ENCODE measurements at places on chromosomes 5 and 9.

DNA sequence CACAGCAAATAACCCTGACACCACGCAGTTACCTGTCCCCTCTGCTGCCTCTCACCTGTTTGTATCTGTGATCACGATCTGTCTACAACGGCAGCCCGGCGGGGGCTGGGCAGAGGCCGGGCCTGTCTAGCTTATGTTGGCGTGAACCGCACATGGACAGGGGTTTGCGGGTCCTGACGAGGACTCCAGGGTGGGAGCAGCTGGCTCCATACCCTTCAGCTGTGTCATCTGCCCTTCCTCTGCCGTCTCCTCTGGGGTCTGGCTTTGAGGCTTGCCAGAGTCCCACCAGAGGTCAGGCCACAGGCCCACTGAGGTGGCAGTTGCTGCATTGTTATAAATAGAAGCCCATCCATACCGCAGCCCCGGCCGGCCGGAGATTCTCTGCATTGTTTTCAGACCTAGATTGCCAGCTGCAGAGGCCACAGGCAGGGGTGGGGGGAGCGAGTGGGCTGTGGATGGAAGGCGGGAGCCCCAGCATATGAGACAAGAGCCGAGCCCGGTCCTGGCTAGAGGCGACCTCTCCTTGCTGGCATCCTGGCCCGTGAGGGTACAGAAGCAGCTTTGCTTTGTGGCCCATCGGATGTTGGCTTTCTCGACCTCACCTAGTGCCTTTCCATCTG is 37.8 kb downstream of the FAM78A start:
- DNase-seq, result no peak

DNA sequence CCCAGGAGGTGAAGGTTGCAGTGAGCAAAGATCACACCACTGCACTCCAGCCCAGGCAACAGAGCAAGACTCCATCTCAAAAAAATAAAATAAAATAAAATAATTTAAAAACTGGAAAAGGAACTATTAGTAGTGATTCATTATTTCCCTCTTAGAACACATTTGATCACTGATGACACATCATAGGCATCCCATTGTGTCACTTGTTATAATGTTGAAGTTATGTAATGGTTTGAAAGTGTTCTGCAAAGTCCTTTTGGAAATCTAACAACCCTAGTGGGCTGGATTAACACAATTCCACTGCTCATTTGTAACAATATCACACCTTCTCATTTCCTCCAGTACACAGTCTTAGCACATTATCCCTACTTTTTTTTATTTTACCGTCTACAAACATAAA is 81.8 kb upstream of the LMNB1 start:
- no peak for DNase-seq

DNA sequence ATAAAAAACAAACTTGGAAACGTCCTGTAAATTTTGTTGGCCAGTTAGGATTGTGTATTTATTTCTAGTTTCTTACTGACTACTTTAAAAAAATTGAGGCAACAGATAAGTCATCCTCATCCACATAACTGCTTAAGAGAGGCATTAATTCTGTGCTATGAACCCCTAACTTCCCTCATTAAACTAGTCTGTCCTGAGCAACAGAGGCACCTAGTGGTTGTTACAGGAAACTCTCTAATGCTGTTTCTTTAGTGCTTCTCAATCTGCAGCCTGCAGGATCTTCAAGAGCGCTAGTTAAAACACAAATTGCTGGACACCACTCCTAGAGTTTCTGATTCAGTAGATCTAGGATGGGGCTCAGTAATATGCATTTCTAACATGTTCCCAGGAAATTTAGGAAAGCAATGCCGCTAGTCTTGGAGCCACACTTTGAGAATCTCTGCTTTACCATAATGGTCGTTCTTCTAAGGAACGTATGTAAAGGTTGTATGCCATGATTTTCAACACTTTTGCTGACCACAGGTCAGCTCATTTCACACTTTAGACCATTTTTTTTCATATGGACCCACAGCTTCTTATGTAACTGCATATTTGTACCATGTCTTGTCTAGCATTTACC is 410.1 kb upstream of the SMARCA2 start:
- DNase-seq, result no peak

DNA sequence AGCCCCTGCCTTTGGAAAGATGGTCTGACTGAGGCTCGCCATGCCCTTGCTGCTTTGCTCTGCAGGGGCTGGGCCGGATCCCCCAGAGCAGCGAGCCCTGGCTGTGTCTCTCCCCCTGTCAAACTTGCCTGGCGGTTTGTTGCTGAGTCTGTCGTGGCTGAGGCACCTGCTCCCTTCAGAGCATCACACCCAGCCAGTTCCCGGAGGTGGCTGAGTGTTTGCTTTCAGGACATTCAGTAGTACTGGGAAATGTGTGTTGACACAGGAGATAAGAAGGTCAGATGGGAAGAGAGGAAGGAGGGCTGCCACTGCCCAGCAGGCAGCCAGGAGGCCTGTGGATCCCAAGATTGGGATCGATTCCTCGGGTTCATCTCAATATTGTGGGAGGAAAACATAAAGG is 62.9 kb downstream of the GADD45G start:
- DNase-seq, result no peak

DNA sequence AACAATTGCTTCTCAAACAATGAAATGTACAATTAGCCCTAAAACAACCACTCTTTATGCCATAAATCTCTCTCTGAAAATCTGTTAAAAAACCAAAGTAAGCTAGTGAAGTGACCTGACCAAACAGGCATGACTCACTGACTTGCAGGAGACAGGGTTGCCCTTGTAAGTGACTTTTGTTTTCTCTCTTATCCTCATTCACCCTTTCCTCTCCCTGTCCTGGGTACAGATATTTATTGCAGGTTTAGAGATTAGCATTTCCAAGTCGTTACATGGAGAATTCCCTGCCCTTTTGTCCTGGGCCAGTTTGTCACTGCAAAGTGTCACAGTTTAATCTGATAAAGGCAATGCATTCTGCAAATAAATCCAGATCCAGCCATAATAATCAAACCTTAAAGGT is 484.2 kb downstream of the IRX1 start:
- no peak for DNase-seq

GRCh38 chr5:169826618-169827017 is 153.7 kb downstream of the INSYN2B start:
- DNase-seq, result no peak

DNA sequence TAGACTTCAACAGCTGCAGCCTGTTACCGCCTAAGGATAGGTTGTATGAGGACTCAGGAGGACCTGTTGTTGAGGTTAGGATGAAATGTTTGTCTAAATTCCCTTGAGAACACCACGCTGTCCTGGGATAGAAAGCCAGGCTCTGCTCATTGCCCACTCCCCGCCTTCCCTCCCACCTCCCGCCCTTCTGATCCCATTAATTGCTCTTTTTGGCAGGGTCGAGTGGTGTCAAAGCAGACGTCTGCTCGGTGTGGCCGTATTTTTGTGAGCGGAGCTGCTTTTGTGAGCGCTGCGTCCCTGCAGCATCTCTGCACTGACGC is 62.3 kb downstream of the SPATA31C2 start:
- DNase-seq, result no peak

DNA sequence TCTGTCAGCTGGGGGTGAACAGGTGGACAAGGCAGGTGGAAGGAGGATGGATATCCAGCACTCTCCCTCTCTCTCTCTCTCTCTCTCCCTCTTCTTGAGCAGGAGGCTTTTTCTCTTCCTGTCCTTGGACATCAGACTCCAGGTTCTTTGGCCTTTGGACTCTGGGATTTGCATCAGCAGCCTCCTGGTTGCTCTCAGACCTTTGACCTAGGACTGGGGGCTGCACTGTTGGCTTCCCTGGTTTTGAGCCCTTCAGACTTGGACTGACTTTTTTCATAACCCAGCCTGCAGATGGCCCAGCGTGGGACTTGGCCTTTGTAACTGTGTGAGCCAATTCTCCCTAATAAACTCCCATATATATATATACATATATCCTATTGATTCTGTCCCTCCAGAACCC is 35.0 kb upstream of the SEMA4D start:
- no peak for DNase-seq

- DNase-seq, result no peak
Measured at GRCh38 chr9:134637241-134637640, 4.4 kb upstream of the COL5A1 start.

- no peak for DNase-seq
Measured at GRCh38 chr9:82369251-82369945, 380.8 kb downstream of the SPATA31D1 start.

DNA sequence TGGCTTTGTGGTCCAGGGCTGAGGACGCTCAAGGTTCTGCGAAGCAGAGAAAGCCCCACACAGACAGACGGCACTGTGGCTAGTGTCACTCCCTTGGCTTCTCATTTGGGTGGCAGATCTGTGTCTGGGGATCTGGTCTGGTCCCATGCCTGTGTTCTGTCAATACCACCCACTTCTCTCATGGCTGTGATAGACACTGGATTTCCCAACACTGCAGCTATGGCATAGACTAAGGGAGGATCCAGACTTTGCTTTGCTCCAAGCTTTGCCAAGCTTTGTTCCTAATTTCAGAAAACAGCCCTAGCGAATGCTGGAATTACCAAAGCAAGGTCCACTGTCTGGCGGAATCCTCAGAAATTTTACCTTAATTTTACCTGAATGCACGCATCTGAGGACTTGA is 62.1 kb downstream of the GADD45G start:
- DNase-seq, result no peak

DNA sequence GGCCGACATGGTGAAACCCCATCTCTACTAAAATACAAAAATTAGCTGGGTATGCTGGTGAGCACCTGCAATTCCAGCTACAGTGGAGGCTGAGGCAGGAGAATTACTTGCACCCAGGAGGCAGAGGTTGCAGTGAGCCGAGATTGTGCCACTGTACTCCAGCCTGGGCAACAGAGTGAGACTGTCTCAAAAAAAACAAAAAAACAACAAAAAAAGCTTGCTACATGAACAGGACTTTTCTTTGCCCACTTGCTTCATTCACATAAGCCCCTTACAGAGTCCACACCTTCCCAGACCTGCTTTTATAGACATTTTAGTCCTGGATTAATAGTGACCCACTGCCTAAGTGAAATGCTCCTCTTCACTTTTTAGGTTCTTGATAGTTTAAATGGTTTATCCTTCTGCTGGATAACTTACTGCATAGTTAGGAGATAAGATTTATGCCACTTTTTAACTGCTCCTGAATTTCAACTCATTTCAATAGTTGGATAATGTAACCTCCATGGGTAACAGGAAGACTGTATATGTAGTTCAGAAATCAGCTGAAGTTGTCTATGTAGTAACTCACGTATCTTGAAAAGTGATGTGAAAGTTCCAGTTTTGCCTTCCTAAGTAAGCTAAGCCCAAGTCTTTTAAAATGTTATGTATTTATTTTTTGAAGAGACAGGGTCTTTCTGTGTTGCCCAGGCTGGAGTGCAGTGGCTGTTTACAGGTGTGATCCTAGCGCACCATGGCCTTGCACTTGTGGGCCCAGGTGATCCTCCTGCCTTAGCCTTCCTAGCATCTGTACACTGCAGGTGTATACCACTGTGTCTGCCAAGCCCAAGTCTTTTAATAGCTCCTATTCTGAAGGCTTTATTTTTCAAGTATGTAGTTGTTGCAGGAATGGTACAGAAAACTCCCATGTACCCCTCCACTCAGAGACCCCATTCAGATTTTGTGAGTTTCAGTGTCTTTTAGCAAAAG is 19.7 kb downstream of the SUB1 start:
- DNase-seq, result no peak

GRCh38 chr5:135108569-135108968 is 74.5 kb upstream of the PITX1 start:
- DNase-seq, result no peak

GRCh38 chr5:177303925-177304391 is 359 bp downstream of the PRELID1 start:
- no peak for DNase-seq

DNA sequence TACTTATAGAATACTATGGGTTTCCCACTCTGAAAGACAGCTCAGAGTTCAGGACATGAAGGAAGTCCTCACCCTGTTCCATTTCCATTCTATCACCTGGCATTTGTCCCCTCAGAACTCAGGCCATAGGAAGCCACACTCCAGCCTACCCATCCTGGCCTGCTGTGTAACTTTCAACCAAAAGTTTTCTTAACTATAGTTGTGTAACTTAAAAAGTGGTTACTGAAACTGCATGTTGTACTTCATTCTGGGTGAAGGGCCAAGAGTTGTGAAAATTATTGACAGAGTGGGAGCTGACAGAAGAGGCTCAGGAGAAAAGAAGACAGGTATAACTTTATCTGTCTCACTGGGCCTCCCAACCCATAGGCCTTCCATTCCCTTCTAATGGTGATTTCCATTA is 212.5 kb downstream of the RAB3C start:
- no peak for DNase-seq

DNA sequence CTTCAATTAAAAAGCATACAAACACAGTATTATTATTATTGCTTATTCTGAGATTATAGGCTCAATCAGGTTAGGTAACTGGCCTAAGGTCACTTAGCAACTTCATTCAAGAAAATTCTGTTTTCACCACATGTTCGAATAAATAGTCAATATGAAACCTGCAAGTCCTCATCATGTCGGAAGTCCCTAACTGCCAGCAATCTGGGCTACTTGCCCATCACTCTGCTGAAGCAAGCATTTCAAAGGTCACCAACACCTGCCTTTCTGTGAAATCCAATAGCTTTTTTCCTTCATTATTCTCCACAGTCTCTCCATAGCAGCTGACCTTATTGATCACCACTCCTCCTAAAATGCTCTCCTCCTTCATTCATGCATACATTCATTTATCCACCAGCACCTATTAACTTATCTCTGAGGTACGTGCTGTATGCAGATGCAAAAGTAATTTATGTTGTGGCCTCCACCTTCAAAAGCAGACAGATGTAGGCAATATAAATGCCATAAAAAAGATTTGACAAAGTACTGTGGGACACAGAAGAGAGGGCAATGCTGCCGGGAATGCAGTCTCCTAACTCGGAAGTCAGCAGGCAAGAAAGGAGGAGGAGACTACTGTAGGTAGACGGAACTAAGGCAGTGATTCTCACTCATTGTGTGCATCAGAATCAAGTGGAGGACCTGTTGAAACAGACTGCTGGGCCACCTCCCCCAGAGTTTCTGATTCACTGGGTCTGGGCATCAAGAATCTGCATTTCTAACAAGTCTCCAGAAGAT is 310.9 kb downstream of the BNC2 start:
- DNase-seq, result no peak

- DNase-seq, result no peak
Measured at GRCh38 chr9:136174779-136175615, 29.9 kb downstream of the LHX3 start.

- DNase-seq, result no peak
Measured at GRCh38 chr5:130427222-130427955, 523.1 kb downstream of the CHSY3 start.

DNA sequence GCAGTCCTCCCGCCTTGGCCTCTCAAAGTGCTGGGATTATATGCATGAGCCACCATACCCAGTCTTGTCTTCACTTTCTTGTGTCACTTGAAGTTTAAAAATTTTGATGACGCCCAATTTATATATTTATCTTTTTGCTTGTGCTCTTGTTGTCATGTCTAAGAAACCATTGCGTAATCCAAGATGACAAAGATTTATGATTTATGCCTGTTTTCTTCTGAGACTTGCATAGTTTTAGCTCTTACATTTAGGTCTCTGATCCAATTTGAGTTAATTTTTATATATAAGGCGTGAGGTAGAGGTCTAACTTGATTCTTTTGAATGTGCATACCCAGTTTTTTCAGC is 18.6 kb downstream of the ANKHD1 start:
- no peak for DNase-seq
